ENCODE measurements at places on chromosomes 2 and 18.

GRCh38 chr2:95707837-95708236, 116.0 kb downstream of the TRIM43 start:
- no peak for DNase-seq

DNA sequence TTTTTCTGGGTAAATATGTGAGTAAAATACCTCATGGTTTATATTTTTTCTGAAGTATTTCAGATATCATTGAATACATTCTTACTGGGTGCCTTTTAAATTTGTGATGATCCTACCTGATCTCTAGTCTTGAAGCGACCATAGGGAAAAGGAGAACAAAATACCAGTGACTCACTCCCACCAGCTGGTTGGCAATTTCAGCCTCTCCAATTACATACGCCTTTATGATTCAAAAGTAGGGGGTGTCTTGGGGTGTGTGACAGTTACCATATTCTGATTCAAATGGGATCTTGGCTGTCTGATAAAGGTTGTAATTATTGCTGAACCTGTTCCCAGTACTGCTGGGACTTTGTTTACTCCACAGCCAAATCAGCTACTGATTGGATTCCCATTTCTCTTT, 175.9 kb upstream of the NXPH2 start:
- DNase-seq: no peak

DNA sequence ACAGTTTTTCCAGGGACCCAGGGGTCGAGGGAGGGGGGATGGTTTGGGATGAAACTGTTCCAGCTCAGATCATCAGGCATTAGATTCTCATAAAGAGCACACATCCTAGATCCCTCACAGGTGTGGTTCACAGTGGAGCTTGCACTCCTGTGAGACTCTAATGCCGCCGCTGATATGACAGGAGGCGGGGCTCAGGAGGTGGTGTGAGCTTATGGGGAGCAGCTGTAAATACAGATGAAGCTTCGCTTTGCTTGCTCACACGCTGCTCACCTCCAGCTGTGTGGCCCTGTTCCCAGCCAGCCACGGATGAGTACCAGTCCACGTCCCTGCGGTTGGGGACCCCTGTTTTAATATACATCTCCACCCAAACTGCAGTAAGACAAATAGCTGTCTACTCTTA, 204.2 kb downstream of the AGAP1 start:
- DNase-seq: no peak

DNA sequence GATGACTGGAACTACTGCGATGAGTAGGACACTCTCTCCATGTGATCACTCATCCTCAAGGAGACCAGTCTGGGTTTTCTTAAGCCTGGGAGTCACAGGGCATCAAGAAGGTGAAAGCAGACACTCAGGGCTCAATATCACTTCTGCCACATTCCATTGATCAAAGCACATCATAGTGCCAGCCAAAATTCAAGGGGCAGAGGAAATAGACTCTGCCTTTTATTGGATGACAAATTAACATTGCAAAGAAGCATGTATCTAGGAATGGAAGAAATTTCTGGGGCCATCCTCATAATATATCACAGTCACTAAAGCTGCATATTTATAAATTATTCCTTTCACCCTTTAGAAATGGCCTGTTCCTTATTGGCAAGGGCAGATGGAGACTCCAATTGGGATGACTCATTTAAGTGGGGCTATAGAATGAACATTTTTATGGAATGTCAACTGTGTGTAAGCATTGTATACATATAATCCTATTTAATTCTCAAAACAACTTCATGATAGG, 114.8 kb upstream of the CDC42EP3 start:
- no peak for DNase-seq

- DNase-seq: no peak
These were observed 89.0 kb upstream of the SERTAD2 start for GRCh38 chr2:64742678-64743077.

DNA sequence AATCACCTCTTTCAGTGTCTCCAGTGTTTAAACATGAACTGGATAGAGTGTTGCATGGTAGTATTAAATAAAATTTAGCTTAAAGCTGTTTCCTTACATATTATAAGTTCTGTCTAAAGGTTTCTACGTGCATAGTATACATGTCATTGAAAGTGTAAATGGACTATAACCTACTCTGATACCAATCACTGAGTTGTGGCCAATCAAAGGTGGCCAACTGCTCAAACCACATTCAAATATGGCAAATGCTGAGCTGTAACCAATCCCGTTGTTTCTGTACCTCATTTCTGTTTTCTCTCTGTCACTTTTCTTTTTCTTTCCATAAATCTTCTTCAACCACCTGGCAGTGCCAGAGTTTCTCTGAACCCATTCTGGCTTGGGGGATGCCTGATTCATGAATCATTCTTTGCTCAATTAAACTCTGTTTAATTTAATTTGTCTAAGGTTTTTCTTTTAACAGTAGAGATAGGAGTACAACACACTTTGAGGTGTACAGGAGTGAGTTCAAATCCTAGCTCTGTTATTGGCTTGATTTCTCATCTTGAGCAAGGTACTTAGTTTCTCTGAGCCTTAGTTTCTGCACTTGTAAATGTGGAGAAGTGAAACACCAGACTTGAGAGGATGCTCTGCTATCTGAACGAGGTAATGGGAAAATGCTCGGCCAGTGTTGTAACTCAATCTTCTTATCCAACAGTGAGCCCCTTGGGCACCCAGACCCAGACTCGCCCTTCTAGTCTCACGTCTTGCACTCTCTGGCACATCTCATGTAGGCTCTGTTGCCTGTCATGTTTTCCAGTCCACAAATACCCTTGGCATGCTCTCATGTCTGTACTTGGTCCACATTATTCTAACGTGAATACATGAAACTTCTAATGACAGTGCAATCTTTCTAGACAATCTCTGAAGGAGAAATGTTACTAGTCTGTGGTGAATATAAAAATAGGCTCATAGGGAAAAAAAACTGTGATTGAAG, 228.0 kb downstream of the PIK3C3 start:
- DNase-seq: no peak

All from activated T-helper 9 cell treated with anti-CD3 and anti-CD28 coated beads, Interleukin-2, amount 50 U/mL, for 16 hours (primary cell).